Aortic smooth muscle cell (primary cell): ENCODE measurements at places on chromosomes 13 and 19. TPM values are rescaled to one million over a fixed set of nuclear protein-coding genes. Genes with fewer than 3 reads are reported as not detected.

Gene ELSPBP1
- not detected in 2 replicates for total RNA-seq

Gene METTL21C
- total RNA-seq = not detected in 2 replicates

Gene DLEU7
- not detected in 2 replicates for total RNA-seq

Gene PRSS57
- not detected in 2 replicates for total RNA-seq

Gene NOVA2
- total RNA-seq = 0.12 and 0.13 TPM in 2 replicates

Gene KCNN1
- not detected in 2 replicates for total RNA-seq

Gene CUL4A
- 109 and 121 TPM in 2 replicates for total RNA-seq

Gene ZGLP1
- total RNA-seq = 0.12 and 0.13 TPM in 2 replicates

Gene ZNF524
- 10.1 and 11.9 TPM in 2 replicates for total RNA-seq

Gene ONECUT3
- total RNA-seq = not detected in 2 replicates

Gene NKG7
- total RNA-seq = not detected in 2 replicates

Gene RNF17
- not detected in 2 replicates for total RNA-seq

Gene CLEC17A
- 0.06 and 0.13 TPM in 2 replicates for total RNA-seq

Gene ATP1A3
- total RNA-seq = under 0.01 and 0.25 TPM in 2 replicates

Gene CYP2S1
- 0.62 and 0.79 TPM in 2 replicates for total RNA-seq

Gene LAIR1
- total RNA-seq = not detected in 2 replicates

Gene C19orf81
- total RNA-seq = 0.53 and 0.62 TPM in 2 replicates

Gene LRG1
- not detected in 2 replicates for total RNA-seq

Gene INTS6
- 31.6 and 34.9 TPM in 2 replicates for total RNA-seq

Gene ZNF560
- 0.06 and 0.40 TPM in 2 replicates for total RNA-seq

Gene ADGRE2
- total RNA-seq = 0.06 and 0.26 TPM in 2 replicates

Gene ZNF83
- total RNA-seq = 68.5 and 70.8 TPM in 2 replicates

Gene ZNF433
- total RNA-seq = 6.1 and 7.9 TPM in 2 replicates

Gene TNNI3
- not detected in 2 replicates for total RNA-seq

Gene RASIP1
- 1.1 and 2.1 TPM in 2 replicates for total RNA-seq

Gene DENND1C
- total RNA-seq = not detected in 2 replicates

Gene TMEM86B
- 0.81 and 1.5 TPM in 2 replicates for total RNA-seq
